NCI-H510A (cell line): ENCODE measurements at places on chromosomes 7 and 10.

- no peak for DNase-seq
Measured at GRCh38 chr7:69411018-69411417, 187.3 kb upstream of the AUTS2 start.

GRCh38 chr7:130181263-130181605 lies 24.0 kb downstream of the TMEM209 start:
- no peak for DNase-seq

GRCh38 chr7:117755136-117755535 lies 118.1 kb downstream of the CTTNBP2 start:
- no peak for DNase-seq

- DNase-seq = no peak
Measured at GRCh38 chr7:99042957-99043356, 101.0 kb downstream of the SMURF1 start.

GRCh38 chr7:110861163-110861562 lies 229.8 kb upstream of the LRRN3 start:
- no peak for DNase-seq

GRCh38 chr10:124709861-124710260 lies 34.3 kb downstream of the FAM53B start:
- DNase-seq = no peak

- no peak for DNase-seq
Measured at GRCh38 chr7:27941522-27941921, 201.6 kb downstream of the TAX1BP1 start.

DNA sequence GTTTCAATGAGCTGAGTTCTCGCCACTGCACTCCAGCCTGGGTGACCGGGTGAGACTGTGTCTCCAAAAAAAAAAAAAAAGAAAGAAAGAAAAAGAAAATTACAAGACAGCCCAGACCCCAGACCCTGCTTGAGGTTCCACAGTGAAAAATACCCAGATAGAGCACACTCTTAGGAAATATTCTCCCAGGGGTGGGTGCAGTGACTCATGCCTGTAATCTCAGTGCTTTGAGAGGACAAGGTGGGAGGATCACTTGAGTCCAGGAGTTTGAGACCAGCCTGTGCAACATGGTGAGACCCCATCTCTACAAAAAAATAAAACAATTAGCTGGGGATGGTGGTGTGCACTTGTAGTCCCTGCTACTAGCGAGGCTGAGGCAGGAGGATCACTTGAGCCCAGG lies 41.1 kb upstream of the GTF2IRD1 start:
- no peak for DNase-seq

DNA sequence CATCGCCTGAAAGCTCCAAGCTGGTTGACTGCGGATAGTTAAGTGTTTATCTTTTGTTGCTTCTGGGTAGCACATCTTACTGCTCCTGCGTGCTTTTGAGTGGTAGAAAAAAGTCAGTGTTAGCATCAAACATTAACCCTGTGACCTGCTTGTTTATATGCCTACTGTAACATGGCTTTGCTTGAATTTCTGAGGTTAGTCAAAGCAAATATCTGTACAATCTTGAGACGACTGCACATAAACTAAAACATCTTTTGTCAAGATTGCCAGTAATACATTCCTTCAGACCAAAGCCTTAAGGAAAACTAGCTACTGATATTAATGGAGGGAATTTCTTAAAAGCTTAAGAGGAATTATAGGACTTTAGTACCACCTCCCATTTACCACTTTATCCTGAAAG lies 163.7 kb downstream of the BAMBI start:
- no peak for DNase-seq

DNA sequence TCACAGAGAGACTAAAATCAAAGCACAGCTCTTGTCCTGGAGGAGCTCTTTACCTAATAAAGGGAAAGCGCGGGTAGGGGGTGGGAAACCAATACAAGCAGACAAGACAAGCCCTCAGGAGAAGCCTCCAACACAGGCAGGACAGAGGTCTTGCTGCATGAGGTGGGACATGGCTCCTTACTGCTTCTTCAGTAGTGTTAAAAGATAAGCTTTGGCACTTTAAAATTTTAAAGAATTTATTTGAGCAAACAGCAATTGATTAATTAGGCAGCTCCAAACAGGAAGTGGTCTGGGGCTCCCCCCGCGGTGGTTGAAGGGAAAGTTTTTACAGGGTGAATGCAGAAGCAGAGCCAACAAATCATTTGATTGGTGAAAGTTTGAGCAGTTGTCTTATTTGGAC lies 50.3 kb upstream of the MACC1 start:
- DNase-seq = no peak

- DNase-seq = no peak
Measured at GRCh38 chr10:22630234-22631174, 83.9 kb downstream of the PIP4K2A start.

- no peak for DNase-seq
Measured at GRCh38 chr10:126215746-126216631, 172.3 kb downstream of the ADAM12 start.

GRCh38 chr10:3525832-3526449 lies 259.1 kb downstream of the KLF6 start:
- DNase-seq = no peak

DNA sequence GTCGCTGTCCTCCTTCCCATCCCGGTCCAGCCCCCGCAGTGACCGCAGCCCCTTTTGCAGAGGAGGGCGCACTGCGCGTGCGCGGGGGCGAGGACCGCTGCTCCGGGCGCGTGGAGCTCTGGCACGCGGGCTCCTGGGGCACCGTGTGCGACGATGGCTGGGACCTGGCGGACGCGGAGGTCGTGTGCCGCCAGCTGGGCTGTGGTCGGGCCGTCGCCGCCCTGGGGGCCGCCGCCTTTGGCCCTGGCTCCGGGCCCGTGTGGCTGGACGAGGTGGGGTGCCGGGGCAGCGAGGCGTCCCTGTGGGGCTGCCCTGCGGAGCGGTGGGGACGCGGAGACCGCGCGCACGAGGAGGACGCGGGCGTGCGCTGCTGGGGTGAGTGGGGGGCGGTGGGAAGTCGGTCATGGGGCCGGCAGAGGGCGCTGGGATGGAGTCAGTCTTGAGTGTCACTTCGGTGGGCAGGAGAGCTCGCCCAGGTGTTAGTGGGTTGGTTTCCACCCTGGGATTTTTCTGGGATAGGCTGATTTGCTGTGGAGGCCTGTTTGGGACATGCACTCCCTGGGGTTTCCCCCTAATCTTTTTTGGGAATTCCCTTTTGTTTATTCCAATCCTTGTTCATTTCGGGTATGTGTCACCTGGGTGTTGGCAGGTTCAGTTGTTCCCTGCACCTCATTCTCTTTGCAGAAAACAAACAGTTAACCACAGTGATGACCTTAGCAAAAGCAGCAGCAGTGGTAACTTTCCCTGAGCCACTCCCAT lies 11.6 kb downstream of the SCART1 start:
- no peak for DNase-seq

GRCh38 chr10:4426866-4427265 lies 399.1 kb upstream of the AKR1E2 start:
- no peak for DNase-seq

DNA sequence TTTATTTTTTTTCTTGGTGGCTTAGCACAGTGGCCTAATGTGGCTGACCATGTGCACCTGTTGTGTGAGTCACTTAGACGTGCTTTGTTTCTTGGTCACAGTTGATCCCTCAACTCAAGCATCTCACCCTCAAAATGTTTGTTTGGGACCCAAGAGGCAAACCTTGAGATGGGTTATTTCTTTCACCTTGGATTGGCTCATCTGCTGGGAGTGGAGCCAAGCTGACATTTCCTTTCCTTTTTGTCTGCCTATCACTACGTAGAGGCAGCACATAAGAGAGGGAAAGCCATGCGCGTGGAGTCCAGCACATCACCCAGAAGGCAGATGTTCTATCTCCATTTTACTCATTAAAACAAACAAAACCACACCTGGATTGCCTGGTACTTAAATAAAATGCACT lies 6.4 kb upstream of the PRKCQ start:
- DNase-seq = no peak

DNA sequence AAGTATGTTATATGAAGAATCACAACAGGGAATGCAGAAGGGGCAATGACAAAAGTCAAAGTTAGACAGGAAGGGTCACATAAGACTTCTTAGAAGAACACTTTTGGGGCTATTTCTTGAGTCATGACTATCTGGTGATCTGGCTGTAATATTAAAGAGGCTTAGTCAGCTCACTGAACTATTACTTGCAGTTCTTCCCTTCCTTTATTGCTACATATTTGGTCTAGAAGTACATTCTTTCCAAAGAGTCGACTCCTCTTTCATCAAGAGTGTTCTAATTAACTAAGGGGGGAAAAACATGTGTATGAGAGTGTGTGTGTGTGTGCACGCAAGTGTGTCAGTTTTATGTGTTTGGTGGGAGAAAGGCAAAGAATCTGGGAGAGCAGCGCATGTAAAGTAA lies 247.3 kb upstream of the LRRTM3 start:
- DNase-seq = no peak

- no peak for DNase-seq
Measured at GRCh38 chr10:52245547-52245946, 68.5 kb upstream of the DKK1 start.

DNA sequence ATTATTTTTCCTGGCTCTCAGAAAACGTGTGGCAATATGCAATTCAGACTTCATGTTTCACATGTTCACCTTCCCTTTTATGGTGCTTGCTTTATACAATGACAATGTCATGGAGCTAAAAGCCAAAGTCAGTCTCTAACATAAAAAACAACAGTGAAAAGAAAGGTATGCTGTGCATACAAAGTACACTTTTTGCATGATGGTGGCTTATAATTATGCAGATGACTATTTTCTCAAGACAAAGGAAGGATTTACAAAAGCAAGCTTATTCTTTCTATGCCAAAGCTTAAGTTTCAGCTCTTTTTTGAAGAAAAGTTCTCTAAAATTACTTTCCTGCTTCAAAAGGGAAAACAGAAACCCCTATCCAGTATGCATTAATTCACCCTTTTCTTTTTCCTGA lies 15.6 kb downstream of the ERCC6 start:
- no peak for DNase-seq

DNA sequence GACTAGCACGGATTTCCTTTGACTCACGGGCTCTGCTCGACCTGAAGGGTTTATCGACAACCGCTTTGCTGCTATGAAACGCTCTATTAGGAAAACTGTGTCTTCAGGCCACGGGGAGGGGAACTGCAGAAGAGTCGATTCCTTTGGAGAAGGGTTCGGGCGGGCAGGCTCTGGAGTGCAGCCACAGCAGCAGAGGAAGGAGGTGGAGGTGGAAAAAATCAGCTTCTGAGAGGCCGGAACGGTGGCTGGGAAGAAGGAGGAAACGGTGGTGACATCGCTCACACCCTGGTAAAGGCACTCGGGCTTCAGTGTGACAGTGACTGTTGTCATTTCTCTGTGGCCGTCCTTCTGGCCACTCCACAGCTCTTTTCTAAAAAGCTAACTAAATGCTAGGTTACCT lies 64.6 kb upstream of the MGMT start:
- no peak for DNase-seq

GRCh38 chr10:44045020-44045419 lies 339.9 kb downstream of the CXCL12 start:
- DNase-seq = no peak

DNA sequence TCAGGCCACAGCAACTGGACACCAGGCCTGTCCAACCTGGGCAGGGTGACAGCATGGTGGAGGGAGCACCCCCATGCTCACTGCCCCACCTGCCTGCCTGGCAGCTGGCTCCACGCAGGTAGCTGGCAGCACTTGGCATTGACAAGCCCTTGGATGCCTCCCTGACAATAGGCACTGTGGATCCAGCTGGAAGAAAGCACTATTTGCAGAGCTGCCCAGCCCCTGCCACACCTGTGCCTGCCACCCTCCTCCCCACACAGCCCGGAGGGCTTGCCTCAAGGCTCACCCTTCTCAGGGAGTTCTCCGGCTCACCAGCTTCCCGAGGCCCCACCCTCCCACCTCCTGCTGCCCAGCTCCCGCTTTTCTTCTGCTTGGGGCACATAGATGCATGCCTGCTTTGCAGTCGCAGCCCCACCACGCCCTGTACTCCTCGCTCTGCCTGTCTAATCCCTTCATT lies 160.1 kb downstream of the NEURL1 start:
- DNase-seq = peak; percentile 55

- DNase-seq = no peak
Measured at GRCh38 chr7:99021941-99022560, 121.9 kb downstream of the SMURF1 start.

- DNase-seq = no peak
Measured at GRCh38 chr7:28626624-28627262, 214.4 kb downstream of the CREB5 start.

GRCh38 chr7:37549076-37549931 lies 100.6 kb upstream of the ELMO1 start:
- DNase-seq = no peak

GRCh38 chr10:82150123-82150900 lies 275.3 kb downstream of the NRG3 start:
- DNase-seq = no peak

GRCh38 chr10:127563718-127564553 lies 14.8 kb downstream of the NPS start:
- no peak for DNase-seq

DNA sequence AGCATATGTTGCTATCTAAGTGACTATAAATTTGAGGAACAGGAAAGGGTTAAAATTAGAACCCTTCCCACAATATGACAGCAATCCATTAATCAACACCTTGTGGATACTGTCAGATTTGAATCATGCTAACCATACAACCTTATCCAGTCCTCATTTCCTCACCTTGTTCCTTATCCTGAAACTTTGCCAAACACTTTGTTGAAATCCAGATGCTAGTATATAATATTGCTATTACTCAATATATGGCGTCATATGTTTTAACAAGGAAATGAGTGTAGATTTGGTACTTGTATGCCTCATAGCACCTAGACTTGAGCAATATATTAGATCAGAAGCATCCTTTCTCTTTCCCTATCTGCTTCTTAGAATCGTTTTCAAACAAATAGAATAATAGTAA lies 66.3 kb upstream of the SLC25A13 start:
- DNase-seq = no peak

DNA sequence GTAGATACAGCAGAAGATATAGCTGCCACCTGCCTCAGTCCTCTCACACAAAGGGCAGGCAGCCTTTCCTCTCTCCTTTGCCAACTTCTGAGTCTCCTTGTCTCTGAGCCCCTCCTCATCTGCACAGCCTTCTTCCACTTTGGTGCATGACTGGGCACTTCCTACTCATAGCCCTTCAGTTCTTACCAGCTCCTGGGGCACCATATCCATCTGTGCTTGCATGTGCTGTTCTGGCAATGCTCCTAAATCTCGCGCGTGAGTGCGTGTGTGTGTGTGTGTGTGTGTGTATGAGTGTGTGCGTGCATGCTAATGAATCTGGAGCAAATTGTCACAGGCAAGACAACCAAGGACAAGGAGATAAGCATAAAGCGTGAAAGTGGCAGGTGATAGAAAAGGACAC lies 1271.6 kb upstream of the SORCS1 start:
- no peak for DNase-seq

DNA sequence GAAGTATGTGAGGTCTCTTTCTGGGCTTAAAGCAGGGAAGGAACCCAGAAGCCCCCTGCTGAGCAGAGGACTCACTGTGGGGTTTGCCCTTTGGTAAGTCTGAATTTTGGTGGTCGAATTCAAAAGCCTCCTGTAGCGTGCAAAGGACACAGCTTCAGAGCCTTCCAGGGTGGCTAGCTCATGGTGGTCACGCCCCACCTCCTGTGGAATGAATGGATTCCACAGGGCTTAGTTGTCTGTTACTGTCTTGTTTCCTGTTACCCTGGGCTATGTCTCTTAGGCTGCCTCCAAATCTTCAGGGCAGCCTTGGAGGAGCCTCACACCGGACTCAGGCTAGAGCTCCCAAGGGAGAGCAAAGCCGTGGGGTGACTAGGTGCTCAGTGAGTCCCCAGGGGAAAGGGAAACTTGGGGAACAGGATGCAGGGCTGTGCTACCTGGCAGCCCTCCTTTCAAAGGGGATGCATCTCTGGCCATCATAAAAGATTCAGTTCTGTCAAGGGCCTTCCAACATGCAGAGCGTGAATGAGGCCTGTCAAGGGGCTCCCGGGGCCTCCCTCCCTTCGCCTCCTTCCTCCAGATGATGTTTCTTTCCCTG lies 211.7 kb downstream of the CCSER2 start:
- no peak for DNase-seq
